ENCODE measurements at places on chromosomes 11 and 22. TPM values are rescaled to one million over a fixed set of nuclear protein-coding genes. Genes with fewer than 3 reads are reported as not detected.

MIOX gene
- total RNA-seq = not detected

OR2AT4 gene
- not detected for total RNA-seq

FREY1 gene
- total RNA-seq = 0.39 TPM

JRKL gene
- total RNA-seq = 6.3 TPM

MCHR1 gene
- total RNA-seq = not detected

OR6T1 gene
- not detected for total RNA-seq

DCHS1 gene
- 0.15 TPM for total RNA-seq

MYBPC3 gene
- total RNA-seq = 0.08 TPM

TTC36 gene
- total RNA-seq = not detected

OR52I2 gene
- total RNA-seq = not detected

KRTAP5-11 gene
- total RNA-seq = not detected

CAPN5 gene
- total RNA-seq = 7.1 TPM

PKNOX2 gene
- not detected for total RNA-seq

FZD4 gene
- total RNA-seq = 1.8 TPM

DERL3 gene
- total RNA-seq = 0.81 TPM

DRD2 gene
- not detected for total RNA-seq

C11orf86 gene
- total RNA-seq = 61.9 TPM

CD6 gene
- 0.05 TPM for total RNA-seq

OLFML1 gene
- total RNA-seq = not detected

FOLH1 gene
- not detected for total RNA-seq

P2RX6 gene
- total RNA-seq = 0.50 TPM

DEUP1 gene
- total RNA-seq = not detected

MMP13 gene
- not detected for total RNA-seq

CRYBA4 gene
- total RNA-seq = not detected

TRIM5 gene
- total RNA-seq = 9.1 TPM

SLC43A3 gene
- 0.33 TPM for total RNA-seq

MS4A6E gene
- not detected for total RNA-seq

MFRP gene
- total RNA-seq = not detected

NOX4 gene
- not detected for total RNA-seq

PGR gene
- not detected for total RNA-seq

TUBA8 gene
- total RNA-seq = 0.63 TPM

PATE2 gene
- total RNA-seq = not detected

ARHGAP20 gene
- total RNA-seq = 0.06 TPM

TTLL8 gene
- total RNA-seq = not detected

RASSF7 gene
- total RNA-seq = 53.9 TPM

FADS1 gene
- total RNA-seq = 239 TPM

VPS37C gene
- 14.5 TPM for total RNA-seq

MS4A3 gene
- not detected for total RNA-seq

FGF4 gene
- 0.09 TPM for total RNA-seq

SMIM35 gene
- not detected for total RNA-seq

PDGFB gene
- 2.9 TPM for total RNA-seq

SPON1 gene
- not detected for total RNA-seq

TRIM51 gene
- total RNA-seq = not detected

POLR2F gene
- 116 TPM for total RNA-seq

SEPTIN3 gene
- 1.2 TPM for total RNA-seq

OR52N4 gene
- total RNA-seq = not detected

CABP4 gene
- not detected for total RNA-seq

DNAJB7 gene
- not detected for total RNA-seq

TMEM25 gene
- 0.36 TPM for total RNA-seq

ST14 gene
- 0.10 TPM for total RNA-seq

RCOR2 gene
- total RNA-seq = 0.91 TPM

KCTD14 gene
- 1.6 TPM for total RNA-seq

PTPN5 gene
- not detected for total RNA-seq

SLN gene
- total RNA-seq = 2.8 TPM

RBMXL2 gene
- not detected for total RNA-seq

TENM4 gene
- 0.19 TPM for total RNA-seq
